ENCODE measurements at places on chromosomes 13 and 19. TPM values are rescaled to one million over a fixed set of nuclear protein-coding genes. Genes with fewer than 3 reads are reported as not detected.

DNA sequence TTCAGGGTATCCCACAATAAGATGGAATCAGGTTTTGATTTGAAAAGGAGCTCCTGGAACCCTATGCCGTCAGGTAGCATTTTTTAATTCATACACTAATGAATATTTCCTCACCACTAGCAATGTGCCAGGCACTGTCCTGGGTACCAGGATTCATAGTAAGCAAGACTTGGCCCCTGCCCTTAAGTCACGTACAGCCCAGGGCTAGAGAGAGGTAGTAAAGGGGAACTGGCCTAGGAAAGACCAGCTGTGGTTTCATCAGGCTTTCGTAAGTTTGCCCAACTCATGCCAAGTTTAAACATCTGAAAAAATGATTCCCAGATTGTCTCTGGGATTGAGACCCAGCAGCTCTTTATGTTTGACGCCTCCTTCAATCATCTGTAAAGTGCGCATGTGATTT lies 45.9 kb upstream of the AMER2 start:
- peak; percentile 8 for DNase-seq

DNA sequence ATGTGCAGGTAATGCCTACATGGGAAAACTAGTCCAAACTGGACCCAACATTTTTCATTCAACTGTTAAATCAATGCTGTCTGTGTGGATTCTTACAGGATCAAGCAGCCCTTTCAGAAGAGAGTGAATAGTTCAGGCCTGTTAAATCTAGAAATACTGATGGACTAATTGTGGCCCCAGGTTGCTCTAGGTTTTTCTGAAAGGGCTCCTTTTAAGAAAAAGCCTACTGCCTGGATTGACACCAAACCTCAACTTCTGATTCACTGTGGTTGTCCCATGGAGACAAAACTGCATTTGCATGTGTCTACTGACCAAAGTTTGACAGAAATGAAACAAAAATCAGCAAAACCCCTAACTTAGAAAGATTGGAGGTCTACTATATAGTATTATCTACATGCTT lies 437.0 kb downstream of the KLF12 start:
- DNase-seq: no peak

DNA sequence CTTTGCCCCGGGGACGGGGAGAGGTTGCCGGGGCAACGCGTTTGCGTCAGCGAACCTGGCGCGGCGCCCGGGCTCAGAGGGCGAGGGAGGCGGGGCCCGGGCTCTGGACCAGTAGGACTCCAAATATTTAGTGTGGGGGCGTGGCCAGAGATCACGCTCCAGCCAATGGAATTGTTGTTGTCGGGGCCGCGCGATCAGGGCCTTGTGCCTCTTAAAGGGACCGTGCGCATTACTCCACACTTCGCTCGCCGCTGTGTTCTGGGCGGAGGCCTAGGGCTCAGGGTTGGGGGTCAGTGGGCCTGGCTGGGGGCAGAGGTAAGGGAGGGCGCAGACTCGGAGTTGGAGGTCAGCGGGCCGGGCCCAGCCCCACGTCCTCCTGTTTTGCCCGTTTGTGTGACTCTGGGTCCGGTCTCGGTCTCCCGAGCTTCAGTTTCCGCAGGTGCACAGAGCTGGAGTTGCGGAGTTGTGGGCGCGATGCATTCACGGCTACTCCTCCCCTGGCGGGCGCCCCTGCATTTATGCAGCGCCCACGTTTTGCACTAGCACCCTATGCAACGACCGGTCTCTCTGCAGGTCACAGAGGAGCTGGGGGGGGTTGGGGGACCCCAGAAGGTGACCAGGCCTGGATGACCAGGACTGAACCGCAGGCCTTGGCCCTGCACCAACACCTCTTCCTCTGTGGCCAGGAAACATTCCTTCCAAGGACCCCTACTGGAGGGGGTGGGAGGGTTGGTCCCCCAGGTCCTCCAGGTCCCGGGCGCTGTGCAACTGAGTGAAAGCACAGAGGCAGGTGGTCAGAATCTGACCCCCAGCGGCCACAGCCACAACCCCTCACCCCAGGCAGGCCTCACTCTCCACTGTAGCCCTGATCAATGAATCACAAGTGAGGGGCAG lies 10.7 kb upstream of the MKNK2 start:
- DNase-seq: peak; percentile 99

DNA sequence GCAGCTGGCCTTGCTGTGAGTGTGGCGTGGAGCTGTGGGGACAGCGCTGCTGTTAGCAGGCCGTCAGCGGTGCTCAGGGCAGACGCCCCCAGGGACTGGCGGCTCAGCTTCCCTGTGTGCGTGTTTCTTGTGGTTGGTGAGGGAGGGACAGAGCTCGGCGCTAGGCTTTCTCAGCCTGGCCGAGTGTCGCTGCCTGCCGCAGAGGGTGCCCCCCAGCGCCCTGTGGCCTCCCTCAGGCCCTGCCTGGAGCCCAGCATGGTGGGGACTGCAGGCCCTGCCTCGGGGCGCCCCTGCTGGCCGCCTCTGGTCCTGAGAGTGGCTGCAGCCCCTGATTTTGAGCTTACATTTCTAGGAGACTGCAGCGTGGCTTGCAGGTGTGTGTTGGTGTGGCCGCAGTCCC lies 35.5 kb downstream of the DOT1L start:
- no peak for DNase-seq

- no peak for DNase-seq
Measured at GRCh38 chr19:58182577-58182988, 278 bp upstream of the ZNF274 start.

Gene C19orf25
- total RNA-seq: 49.6 TPM

Measured in lower leg skin (tissue), 4 donors.